ENCODE measurements at places on chromosomes 5 and 9.

GRCh38 chr9:36530224-36530623 is 42.5 kb upstream of the MELK start:
- DNase-seq, result no peak

- DNase-seq, result no peak
Observed at GRCh38 chr9:129385211-129385934, 207.3 kb upstream of the IER5L start.

DNA sequence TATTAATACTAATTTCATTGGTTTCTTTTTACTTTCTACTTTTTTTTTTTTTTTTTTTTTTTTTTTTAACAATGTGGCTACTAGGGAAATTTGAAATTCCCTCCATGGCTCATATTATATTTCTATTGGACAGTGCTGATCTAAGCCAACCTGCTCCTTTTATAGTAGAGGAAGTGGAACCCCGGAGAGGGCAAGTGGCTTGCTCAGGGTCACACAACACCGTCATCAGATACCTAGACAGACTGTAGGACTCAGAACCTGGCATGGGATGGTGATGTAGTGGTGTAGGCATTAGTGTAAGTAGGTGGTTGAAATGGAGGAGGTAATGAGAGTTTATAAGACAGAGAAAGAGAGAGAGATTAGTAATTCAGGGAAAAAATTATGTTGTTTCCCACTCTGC is 10.8 kb downstream of the ZNF618 start:
- DNase-seq, result no peak

- no peak for DNase-seq
Observed at GRCh38 chr5:143649937-143650621, 161.9 kb upstream of the HMHB1 start.

- no peak for DNase-seq
Observed at GRCh38 chr9:86022687-86023266, 76.6 kb downstream of the GOLM1 start.

- peak; percentile 45 for DNase-seq
Observed at GRCh38 chr5:15021266-15022046, 149.9 kb upstream of the ANKH start.

DNA sequence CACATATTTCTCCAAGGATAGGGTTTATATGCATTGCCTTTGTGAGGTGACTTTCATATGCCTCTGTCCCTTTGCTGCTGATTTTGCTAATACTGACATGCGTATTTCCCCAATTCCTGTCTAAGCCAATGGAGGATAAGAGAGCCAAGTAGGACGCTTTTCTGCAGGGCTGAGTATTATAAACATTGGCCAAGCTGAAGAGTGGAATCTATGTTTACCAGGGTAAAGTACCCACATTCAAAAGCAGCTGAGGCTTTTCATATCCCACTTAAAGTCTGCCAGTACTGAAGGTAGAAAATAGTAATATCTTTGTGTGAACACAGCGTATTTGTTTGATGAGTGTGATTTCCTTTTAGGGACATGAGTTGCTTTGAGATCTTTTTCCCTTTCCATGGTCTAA is 128.8 kb upstream of the GPR151 start:
- no peak for DNase-seq

DNA sequence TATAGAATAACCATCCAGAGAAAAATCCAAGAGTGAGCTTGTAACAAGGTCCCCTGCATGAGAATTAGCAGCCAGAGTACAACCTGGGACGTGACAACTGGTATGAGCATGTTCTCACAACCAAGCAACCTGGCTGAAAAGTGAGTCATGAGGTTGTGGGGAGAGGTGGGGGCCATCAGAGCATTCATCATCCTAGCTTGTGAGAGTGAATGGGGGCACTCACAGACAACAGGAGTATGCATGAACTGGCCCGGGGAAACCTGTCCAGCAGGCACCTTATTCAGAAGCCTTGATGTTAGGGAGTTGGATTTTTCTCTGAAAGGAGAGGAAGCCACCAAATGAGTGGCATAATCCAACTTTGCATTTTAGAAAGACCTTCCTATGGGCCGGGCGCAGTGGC is 113.0 kb downstream of the FRMD3 start:
- no peak for DNase-seq

- no peak for DNase-seq
Observed at GRCh38 chr5:77707791-77708190, 68.3 kb downstream of the TBCA start.

DNA sequence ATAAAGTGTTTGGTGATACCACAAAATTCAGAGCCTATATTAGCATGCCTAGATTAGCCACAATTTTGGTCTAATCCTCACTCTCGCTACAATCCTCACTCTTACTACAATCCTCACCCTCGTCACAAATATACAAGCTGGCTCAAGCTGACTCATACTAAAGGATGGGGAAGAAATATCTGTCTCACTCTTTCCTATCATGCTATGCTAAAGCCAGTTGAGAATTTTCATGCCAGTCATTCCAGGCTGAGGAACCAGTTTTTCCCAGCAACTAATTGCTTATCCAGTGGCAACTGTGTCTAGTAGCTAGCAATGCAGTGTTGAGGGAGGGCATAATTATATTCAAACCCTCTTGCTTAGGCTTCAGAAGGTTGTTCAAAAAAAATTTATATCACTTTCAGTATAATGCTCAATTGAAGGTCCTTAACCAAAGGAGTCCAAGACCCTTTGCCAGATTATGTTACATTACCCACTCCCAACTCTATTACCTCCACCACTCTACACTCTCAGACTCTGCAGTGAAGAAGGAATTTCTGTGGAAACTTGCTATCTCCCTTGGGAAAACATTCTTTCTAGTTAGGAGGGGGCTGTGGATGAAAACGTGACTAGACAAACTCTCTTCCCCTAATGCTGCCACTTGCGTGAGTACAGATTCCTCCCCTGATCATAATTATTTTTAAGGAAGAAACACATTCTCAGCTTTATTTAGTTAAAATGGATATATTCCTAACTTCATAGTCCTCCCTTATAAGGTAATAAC is 810.3 kb upstream of the ACO1 start:
- DNase-seq, result no peak

GRCh38 chr9:70409280-70409679 is 5.2 kb downstream of the KLF9 start:
- no peak for DNase-seq

DNA sequence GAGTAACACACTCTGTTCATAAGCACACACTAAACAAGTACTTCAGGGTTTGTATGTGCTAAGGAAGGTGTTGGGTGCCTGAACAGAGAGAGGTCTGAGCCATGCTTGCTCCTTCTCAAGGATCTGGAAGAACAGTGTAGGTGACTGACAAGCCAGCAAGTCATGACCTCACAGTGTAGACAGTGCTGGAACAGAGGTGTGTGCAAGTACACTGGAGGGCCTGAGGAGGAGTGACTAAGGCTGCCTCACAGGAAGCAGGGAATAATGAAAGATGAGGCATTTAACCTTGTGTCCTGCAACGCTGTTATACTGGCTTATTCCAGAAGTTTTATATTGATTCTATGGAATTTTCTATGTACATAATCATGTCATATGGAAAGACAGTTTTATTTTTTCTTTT is 83.9 kb downstream of the TMEM174 start:
- DNase-seq, result no peak

DNA sequence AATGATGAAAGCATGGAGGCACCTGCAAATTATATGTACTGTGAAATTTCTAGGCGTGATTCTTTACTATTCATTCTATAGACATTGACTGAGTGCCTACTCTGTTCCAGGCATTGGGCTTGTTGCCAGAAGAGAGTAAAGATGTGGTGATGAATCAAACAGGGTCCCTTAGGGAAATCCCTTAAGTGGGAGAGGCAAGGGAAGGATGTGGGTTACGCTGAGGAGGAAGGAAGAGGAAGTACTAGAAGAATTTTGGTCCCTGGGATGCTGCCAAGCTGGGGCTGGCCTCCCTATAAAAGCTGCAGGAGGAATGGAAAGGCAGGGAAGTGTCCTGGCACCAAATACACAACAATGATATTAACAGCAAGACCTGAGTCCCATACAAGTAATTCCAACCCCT is 76.7 kb upstream of the SPOCK1 start:
- no peak for DNase-seq

GRCh38 chr5:69007726-69008368 is 86.0 kb upstream of the SLC30A5 start:
- DNase-seq, result peak; percentile 51

DNA sequence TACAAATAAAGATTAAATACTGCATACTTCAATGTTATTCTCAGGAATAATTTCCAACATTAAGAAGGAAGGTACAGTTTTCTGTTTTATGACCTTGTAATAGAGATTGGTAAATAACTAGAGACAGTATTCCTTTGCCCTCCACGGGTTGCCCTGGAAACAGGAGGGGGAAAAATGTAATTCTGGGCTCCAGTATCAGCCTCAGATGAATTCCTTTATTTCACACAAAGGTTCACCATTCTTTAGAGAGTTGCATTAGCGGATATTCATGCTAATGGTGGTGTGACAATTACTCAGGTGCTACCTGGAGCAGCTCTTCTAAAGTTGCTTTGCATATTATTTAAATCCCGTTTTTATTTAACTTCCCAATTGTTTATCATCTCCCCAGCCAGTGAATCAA is 42.6 kb downstream of the CETN3 start:
- DNase-seq, result no peak

DNA sequence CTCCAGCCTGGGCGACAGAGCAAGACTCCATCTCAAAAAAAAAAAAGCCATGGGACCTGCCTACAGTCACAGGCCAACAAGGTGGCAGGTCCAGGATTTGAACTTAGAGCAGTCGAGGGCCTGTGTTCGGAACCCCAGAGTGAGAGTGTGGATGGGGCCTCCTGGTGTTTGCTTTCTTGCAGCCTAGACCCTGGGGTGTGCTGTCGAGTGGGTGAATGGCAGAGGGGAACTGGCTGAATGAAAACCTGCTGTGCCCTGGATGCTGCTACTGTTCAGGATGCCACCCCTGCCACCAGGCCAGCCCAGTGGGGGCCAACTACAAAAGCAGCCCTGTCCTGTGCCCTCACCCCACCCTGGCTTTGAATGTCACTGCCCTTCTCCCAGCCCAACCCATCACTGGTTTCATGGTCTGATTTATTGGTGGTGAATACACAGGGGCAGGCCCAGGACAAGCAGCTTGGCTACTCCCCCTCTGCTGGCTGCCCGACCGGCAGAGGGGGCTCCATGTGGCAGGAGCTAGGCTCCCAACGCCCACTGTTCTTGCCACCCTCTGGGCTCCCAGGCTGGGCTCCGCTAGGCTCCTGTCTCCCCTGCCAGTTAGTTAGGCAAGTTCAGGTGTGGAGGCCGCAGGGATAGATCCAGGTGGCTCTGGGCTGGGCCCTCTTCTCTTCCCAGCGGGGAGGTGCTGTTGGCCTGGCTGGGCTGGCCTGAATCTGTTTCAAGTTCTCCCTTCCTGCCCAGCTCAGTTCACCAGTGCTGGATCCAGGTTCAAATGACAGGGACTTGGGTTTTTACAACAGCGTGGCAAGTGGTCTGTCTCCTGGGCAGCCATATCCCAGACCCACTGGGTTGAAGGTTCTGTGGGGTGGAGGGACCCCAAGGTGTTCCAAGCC is 12.2 kb downstream of the FPGS start:
- DNase-seq, result no peak

GRCh38 chr5:59547731-59548130 is 345.8 kb downstream of the PDE4D start:
- DNase-seq, result no peak

DNA sequence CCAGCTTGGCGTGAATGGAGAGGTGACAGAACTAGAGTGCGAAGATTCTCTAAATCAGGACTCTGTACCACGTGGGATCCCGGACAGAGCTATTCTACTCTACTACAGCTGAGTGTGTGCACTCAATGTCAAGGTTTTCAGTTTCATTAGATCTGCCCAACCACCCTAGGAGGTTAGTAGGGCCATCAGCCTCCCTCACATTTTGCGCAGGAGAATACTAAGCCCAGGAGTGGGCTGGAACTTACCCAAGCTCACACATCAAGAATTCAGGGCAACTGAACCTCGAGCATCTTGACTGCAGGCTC is 68.3 kb upstream of the TBC1D2 start:
- no peak for DNase-seq

GRCh38 chr5:134226441-134227192 is 744 bp upstream of the PPP2CA start:
- DNase-seq, result no peak

DNA sequence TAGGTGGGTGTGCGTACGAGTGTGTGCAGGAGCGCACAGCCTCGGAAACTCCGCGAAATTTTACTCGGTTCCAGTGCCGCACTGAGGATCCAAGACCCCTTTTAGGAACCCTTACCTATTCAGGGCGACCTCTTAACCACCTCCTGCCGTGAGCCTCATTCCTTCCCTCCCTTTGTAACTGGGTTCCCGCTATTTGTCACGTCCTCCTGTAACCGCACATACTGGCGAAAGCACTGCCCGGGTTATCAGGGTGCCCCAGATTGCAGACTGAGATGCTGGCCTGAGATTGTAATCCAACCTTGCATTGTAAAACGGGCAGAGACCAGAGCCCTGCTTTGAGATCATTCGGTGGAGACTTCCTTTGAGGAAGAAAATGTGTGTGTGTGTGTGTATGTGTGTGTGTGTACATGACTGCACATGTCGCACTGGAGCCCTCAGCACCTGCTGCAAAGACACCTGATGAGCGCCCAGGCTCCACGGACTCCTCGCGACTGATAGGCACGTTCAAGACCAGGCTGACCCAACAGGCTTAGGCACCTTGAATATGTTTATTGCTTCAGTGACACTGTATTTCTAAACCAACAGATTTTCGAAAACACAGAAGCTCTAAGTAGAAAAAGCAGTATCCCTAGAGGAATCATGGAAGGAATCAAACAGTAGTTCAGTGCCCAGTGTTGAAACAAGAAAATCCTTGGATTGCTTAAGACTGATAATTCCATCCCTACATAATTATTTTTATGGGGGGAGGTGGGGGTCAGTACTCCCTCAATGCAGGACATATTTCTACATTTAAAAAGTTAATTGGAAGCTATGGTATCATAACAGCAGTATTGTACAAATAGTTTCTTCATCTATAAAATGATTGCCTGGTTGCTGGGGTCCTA is 86.5 kb upstream of the TNFAIP8 start:
- DNase-seq, result no peak

DNA sequence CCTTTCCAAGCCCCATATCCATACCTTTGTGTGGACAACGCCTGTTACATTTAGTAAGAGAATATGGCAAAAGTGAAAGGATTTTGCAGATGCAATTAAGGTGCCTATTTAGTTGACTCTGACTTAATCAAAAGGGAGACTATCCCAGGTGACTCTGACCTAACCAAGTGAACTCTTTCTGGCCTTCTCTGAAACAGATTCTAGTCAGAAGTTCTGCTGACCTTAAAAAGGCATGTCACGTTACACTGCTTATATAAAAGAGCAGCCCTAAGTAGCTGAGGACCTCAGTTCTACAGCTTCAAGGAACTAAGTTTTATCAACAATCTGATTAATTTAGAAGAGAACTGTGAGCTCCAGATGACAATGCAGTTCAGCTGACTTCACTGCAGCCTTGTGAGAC is 5.7 kb upstream of the TICAM2 start:
- no peak for DNase-seq

- no peak for DNase-seq
Observed at GRCh38 chr9:108599571-108599970, 256.2 kb downstream of the ACTL7B start.

- DNase-seq, result no peak
Observed at GRCh38 chr9:78592811-78593210, 295.9 kb downstream of the PSAT1 start.

DNA sequence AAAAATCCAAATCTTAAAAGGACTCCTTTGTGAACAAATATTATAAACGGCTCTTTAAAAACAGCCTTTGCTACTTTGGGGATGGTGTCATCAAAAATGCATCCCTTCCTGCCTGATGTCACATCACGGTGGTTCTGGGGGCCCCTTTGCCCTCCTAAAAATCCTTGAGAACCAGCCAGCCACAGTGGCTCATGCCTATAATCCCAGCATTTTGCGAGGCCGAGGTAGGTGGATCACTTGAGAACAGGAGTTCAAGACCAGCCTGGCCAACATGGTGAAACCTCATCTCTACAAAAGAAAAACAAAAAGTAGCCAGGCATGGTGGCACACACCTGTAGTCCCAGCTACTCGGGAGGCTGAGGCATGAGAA is 43.9 kb downstream of the FNBP1 start:
- DNase-seq, result no peak
